ENCODE measurements at places on chromosomes 4 and X.

- no peak for DNase-seq
These were observed 455.4 kb downstream of the IL15 start for GRCh38 chr4:142091691-142092182.

DNA sequence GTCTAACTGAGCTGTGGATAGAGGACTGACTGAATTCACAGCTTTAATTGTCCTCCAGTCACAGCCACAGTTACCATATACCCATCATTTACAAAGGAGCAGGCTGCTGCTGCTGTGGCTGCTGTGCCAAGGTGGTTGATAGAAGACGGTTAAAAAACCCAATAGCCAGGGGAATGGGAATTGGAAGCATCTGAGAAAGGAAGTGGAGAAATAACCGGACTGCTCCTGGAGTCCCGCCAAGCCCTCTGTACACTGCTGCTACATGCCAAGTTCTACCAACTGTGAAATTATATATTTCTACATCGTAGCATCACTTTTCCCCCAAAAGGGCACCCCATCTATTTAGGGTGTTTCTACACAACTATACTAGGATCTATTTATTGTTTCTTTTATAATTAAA is 279.7 kb upstream of the ARX start:
- no peak for DNase-seq

DNA sequence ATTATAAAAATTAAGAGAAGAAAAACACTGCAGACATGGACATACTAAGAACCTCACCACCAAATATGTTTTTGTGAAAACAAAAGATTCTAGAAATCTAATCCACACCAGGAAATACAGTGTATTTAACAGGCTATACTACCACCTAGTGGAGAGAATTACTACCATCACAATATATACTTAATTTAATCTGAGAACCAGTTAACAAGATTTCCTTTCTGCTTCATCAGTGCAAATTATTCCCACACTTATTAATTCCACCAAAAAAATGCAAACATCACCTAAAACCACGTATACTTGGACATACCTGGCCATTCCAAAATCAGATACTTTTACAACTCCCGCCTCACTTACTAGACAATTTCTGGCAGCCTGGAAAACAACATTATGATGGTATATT is 7.0 kb upstream of the TXK start:
- DNase-seq: peak; percentile 63

GRCh38 chr4:34676400-34676799 is 1567.9 kb downstream of the ARAP2 start:
- DNase-seq: no peak

- DNase-seq: peak; percentile 68
These were observed 35.1 kb downstream of the ENPEP start for GRCh38 chr4:110510955-110511544.

GRCh38 chr4:155403886-155404285 is 27.1 kb upstream of the MAP9 start:
- DNase-seq: no peak

DNA sequence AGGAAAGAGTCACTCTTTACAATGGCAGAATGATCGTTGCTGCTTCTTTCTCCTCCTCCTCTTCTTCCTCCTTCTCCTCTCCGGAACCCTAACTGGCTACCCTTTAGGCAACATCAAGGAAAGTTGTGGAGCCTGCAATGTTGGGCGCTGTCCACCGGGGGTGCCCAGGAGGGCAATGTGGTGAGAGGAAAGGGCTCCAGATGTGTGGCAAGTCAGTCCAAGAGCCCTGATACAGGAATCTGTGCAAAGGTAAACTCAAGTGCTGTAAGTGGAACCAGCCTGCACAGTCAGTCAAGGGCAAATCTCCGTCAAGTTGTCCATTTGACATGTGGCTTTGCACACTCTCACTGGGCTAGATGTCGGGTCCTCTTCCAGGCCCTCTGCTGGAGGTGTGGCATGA is 2.8 kb downstream of the RTL5 start:
- no peak for DNase-seq

- DNase-seq: no peak
These were observed 9.3 kb upstream of the LIMCH1 start for GRCh38 chr4:41528512-41529205.

- no peak for DNase-seq
These were observed 341.7 kb upstream of the SMIM31 start for GRCh38 chr4:164412246-164412645.

DNA sequence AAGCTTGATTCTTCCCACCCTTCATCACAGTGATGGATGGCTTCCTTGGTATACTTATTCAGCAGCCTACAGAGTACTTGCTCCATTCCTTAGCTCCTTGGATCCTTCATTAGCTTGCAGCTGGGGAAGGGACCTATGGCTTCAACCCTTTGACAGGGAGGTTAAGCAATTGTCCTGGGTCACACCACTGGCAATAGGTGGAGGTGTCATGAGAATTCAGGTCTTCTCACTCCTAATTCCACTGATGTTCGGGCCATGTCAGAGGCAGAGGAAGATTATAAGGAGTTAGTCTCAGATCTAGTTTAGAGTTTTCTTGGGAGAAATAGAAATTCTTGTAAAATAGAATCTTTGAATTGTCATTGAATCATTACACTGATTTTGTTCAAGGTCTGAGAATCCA is 24.5 kb downstream of the EREG start:
- no peak for DNase-seq

DNA sequence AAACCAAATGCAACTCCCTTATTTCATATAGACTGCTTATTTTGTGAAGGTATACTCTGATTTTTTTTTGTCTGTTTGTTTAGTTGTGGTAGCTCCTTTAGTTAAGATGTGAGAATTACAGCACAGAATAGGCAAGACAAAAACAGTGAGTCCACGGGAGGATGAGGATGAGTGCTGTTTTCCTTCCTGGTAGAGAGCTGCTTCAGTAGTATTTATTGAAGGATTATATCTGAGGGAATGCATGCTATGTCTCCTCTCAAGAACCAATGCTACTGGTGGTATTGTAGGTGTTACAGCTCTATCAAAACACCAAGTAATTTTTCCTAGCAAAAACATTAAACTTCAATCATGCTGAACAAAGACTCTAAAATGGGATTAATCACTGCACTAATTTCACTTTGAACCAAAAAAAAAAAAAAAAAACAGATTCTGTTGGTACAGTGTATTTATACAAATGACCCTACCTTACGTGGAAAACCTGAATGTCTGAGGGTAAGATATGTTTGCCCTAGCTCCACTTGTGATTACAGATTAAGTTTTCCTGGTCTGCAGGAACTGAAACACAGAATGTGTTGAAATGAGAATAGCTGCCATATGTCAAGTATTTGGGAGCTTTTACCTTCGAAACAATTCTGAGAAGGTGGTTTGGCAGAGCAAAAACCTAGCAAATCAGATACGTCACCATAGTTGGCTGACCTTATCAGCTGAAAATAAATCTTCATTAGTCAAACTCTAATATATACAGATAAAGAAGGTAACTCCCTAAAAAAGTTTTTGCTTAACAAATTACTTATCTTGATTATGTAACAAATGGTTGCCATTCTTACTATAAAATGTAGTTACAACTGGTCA is 40.3 kb downstream of the PPP3CA start:
- DNase-seq: no peak

DNA sequence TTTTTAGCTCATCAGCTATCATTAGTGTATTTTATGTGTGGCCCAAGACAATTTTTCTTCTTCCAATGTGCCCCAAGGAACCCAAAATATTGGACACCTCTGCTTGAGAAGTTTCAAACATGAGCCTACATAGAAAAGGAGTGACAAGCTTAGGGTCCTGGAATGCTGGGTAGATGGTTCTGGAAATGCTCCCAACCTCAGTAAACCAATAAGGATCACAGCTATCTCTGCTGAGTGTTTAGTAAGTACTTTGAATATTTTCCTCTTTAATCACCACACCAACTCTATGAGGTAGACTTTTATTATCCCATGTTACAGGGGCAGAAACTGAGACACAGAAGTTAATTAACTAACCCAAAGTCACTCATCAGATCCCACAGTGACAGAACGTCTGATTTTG is 164.9 kb upstream of the KLF3 start:
- DNase-seq: no peak

DNA sequence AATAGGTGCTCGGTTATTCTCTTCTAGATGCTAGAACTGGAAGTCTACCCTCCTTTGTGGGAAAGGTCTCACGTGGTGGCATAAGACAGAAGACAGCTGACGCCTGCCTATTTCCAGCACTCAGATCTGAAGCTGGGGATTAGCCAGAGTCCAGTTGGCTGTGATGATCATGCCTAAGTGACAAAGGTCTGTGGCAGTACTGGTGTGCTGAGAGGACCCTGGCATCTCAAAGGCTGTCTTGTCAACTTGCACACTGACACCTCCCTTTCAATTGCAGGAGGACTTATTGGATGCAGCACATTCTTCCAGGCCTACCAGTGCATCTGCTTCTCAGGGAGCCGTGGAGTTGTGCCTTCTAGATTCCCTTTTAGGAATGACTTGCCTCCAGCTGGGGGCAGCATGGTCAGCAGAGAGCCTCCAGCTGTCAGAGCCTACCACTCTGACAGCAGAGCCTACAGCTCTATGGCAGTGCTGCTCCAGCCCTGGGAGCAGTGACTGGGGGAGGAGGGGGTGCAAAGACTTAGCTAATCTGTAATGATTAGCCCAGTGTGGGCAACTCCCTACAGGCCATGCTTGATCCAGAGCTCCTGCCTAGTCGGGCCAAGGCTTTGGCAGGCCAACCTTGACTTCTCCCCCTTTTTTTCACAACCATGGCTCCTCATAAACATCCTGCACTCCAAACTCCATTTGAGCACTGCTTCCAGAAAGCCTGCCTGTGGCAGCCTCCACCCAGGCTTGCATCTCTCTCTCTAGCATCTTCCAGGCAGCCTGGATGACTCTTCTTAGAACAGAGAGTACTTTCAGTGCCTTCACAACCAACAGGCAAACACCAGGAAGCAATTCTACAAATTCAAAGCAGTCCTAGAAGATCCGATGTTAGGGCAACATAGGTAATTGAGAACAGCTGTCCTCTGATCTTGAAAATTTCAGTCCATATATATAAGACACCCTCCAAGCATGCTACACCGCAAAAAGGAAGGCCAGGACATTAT is 13.8 kb upstream of the FGFBP2 start:
- DNase-seq: no peak

DNA sequence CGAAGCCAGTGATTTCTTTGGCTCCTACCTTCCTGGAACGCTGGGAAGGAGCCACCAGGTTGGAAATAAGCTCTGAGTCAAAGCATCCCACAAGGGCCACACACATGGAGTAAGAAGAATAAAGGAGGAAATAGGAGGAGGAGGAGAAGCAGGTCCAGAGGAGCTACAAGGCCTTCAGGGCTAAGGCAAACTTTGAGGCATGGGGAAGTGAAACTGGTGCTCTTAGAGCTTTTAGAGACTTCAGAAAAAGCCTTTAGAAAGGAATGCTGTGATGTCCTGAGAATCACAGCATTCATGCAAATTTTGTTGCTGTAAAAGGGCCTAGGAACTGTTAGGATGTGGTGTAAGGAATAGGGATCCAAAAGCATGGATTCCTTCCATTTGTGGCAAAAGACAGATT is 135.9 kb upstream of the ARHGEF9 start:
- DNase-seq: no peak

DNA sequence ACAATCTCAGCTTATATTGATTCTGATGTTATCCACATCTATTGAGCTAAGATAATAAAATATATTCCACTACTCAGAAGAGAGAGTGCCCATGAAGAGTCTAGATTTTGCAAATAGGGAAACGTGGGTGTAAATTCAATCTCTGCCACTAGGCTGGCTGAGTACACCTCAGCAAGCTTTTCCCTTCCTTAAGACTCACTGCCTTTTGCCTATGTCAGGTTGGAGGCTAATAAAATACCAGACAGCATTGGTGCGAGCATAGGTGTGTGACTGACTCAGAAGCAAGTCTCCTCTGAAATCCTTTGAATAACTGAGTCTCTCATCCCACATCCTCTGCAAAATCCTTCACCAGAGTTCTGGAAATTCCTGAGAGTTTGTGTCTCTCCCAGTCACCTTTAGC is 405.4 kb upstream of the CPEB2 start:
- no peak for DNase-seq

- DNase-seq: no peak
These were observed 1153.0 kb downstream of the C4orf33 start for GRCh38 chr4:130249002-130249401.

GRCh38 chrX:17038681-17039161 is 92.3 kb downstream of the REPS2 start:
- peak; percentile 0 for DNase-seq

DNA sequence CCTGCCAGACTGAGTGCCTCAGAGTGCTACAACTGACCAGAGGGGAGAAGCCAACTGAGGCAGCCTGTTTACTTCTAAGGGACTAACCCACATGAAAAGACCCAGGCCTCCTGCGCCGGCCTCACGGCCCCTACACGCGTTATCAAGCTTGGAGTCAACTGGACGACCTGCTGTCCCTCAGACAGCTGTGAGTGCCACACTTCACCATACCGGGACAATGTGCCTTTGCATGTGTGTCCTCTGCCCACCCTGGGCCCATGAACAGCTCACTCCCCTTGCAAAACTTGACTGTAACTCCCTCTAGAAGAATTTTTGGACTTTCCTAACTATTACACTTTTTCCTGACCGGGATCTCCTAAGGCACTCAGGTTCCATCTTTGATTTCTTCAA is 1.8 kb downstream of the NOP14 start:
- DNase-seq: no peak

GRCh38 chrX:116272322-116272721 is 101.8 kb downstream of the AGTR2 start:
- no peak for DNase-seq

DNA sequence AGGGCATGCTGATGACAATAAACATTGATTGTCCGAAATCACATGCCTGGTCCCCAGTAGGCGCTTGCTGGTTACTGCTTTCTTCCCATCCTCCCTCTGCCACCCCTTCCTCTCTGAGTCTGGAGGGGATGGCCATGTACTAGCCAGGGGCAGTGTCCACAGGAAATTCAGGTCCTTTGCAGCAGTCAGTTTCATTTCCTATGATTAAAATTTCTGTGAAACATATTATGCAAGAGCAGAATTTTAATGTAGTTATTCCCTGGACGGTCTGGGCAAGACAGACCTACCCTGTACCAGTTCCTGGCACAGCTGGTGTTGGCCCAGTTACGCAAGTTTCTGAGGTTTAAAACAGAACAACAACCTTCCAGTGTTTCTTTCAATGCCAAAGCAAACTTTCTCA is 28.2 kb upstream of the TLR2 start:
- DNase-seq: no peak

- DNase-seq: no peak
These were observed 14.6 kb downstream of the HMX1 start for GRCh38 chr4:8856835-8857621.

DNA sequence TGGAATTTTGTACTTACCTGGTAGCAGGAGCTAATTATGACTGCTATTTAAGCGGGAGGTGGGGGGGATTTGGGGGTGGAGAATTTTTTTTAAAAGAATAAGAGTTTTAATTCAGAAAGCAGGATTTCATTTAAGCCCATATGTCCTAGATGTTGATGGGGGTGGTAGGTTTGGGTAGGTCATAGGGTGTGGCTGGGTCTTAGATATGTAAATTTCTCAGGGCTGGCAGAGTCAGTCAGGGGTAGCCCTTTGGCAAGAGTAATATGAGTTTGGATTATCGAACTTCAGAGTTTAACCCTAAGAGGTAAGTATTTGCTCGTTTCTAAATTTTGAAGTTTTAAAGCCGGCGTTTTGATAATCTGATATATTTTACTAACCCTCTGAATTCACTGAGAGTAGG is 35.2 kb upstream of the COX18 start:
- DNase-seq: no peak

All from CD4-positive, alpha-beta T cell treated with Interleukin-4 for 4 hours (primary cell).